ENCODE measurements at places on chromosomes 2 and 18. TPM values are rescaled to one million over a fixed set of nuclear protein-coding genes. Genes with fewer than 3 reads are reported as not detected.

The ACTG2 gene
- total RNA-seq: 0.72 TPM

The MFSD2B gene
- total RNA-seq: 0.36 TPM

The SATB2 gene
- total RNA-seq: 54.5 TPM

The CBLN2 gene
- total RNA-seq: not detected

The NEU2 gene
- not detected for total RNA-seq

The DSC2 gene
- under 0.01 TPM for total RNA-seq

The MAB21L4 gene
- not detected for total RNA-seq

The KCTD18 gene
- 33.7 TPM for total RNA-seq

The DNPEP gene
- 60.7 TPM for total RNA-seq

The LRRTM4 gene
- under 0.01 TPM for total RNA-seq

The OXER1 gene
- total RNA-seq: not detected

The AKAIN1 gene
- total RNA-seq: not detected

The CRYGA gene
- not detected for total RNA-seq

The FKBP1B gene
- total RNA-seq: 3.3 TPM

The FTCDNL1 gene
- 5.0 TPM for total RNA-seq

The DES gene
- total RNA-seq: 1.2 TPM

The LIMS4 gene
- total RNA-seq: 15.9 TPM

The ITGB1BP1 gene
- 32.4 TPM for total RNA-seq

The MREG gene
- total RNA-seq: 1.8 TPM

The HNMT gene
- 100 TPM for total RNA-seq

The MROH2A gene
- not detected for total RNA-seq

The FASTKD2 gene
- 39.2 TPM for total RNA-seq

The NDUFB3 gene
- 25.7 TPM for total RNA-seq

The CENPA gene
- total RNA-seq: 2.9 TPM

The ALPI gene
- total RNA-seq: not detected

The PMAIP1 gene
- total RNA-seq: 4.0 TPM

The MSTN gene
- not detected for total RNA-seq

The ANKRD44 gene
- total RNA-seq: 56.3 TPM

The MAP3K20 gene
- total RNA-seq: 56.1 TPM

The CRACDL gene
- total RNA-seq: not detected

The RNF144A gene
- total RNA-seq: 15.9 TPM

The POMC gene
- 0.59 TPM for total RNA-seq

The IFIH1 gene
- 9.1 TPM for total RNA-seq

The EMILIN2 gene
- 5.0 TPM for total RNA-seq

The ARID5A gene
- total RNA-seq: 7.6 TPM

The PLGLB1 gene
- total RNA-seq: 2.9 TPM

The TMEM17 gene
- total RNA-seq: 3.3 TPM

The SCN2A gene
- 5.0 TPM for total RNA-seq

The ASIC4 gene
- under 0.01 TPM for total RNA-seq

The ACKR3 gene
- total RNA-seq: 26.8 TPM

The MC2R gene
- total RNA-seq: not detected

The ELOA2 gene
- not detected for total RNA-seq

The TUBA4B gene
- total RNA-seq: not detected

The IL36B gene
- not detected for total RNA-seq

The NOL4 gene
- total RNA-seq: not detected

The EVX2 gene
- under 0.01 TPM for total RNA-seq

The SP140 gene
- 0.36 TPM for total RNA-seq

The UGT1A4 gene
- total RNA-seq: not detected

The WIPF1 gene
- 17.7 TPM for total RNA-seq

The COL4A3 gene
- not detected for total RNA-seq

The DARS1 gene
- total RNA-seq: 119 TPM

The CD207 gene
- total RNA-seq: not detected

The UGT1A7 gene
- total RNA-seq: not detected

The KLHL29 gene
- 3.3 TPM for total RNA-seq

The CNRIP1 gene
- 46.3 TPM for total RNA-seq

The GPBAR1 gene
- 0.36 TPM for total RNA-seq
